ENCODE measurements at places on chromosomes 12 and 14. TPM values are rescaled to one million over a fixed set of nuclear protein-coding genes. Genes with fewer than 3 reads are reported as not detected.

GRCh38 chr12:45990468-45991283 lies at the start of gene SCAF11:
SCAF11 (minus strand) TSS chr12:45990574; CDS start chr12:45964167, 26,407 bp downstream.
- DNase-seq = peak; percentile 100

DNA sequence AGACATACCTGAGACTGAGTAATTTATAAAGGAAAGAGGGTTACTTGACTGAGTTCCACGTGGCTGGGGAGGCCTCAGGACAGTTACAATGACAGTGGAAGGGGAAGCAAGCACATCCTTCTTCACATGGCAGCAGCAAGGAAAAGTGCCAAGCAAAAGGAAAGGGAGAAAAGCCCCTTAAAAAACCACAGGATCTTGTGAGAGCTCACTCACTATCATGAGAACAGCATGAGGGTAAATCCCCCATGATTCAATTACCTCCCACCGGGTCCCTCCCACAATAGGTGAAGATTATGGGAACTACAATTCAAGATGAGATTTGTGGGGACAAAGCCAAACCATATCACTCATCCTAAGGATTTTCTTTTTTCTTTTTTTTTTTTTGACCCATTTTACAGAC lies 177.8 kb upstream of the EEA1 start:
- DNase-seq = no peak

Gene PTPN21
- total RNA-seq = 49.4 TPM

GRCh38 chr14:91987192-91987591 lies 39.7 kb upstream of the FBLN5 start:
- DNase-seq = peak; percentile 36

Gene RERG
- total RNA-seq = 9.5 TPM

GRCh38 chr14:74275241-74275841 lies 27.4 kb downstream of the ABCD4 start:
- no peak for DNase-seq

- DNase-seq = no peak
These were observed 319.9 kb downstream of the KCNC2 start for GRCh38 chr12:74889563-74890236.

DNA sequence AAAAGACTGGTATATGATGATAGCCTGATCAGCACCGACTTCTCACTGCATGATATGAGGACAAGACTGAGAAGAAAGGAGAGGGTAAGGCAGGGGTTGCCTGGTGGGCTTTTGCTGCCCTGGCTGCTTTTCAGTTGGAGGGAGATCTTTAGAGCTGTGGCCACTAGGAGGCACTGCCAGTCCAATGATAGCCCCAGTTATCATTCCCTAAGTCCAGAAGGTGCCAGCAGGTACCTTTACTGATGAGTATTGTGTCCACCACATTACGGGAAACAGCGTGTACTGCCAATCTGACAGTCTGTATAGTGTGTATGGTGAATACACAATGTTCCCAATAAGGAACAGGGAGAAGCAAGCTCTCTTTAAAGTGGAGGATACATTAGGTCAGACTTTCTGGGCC lies 55.8 kb upstream of the CCDC175 start:
- DNase-seq = no peak

Gene C12orf60
- total RNA-seq = 1.4 TPM
